ENCODE measurements at places on chromosomes 6 and 20.

GRCh38 chr20:57432862-57433491 lies 41.8 kb downstream of the RBM38 start:
- DNase-seq: peak; percentile 94

DNA sequence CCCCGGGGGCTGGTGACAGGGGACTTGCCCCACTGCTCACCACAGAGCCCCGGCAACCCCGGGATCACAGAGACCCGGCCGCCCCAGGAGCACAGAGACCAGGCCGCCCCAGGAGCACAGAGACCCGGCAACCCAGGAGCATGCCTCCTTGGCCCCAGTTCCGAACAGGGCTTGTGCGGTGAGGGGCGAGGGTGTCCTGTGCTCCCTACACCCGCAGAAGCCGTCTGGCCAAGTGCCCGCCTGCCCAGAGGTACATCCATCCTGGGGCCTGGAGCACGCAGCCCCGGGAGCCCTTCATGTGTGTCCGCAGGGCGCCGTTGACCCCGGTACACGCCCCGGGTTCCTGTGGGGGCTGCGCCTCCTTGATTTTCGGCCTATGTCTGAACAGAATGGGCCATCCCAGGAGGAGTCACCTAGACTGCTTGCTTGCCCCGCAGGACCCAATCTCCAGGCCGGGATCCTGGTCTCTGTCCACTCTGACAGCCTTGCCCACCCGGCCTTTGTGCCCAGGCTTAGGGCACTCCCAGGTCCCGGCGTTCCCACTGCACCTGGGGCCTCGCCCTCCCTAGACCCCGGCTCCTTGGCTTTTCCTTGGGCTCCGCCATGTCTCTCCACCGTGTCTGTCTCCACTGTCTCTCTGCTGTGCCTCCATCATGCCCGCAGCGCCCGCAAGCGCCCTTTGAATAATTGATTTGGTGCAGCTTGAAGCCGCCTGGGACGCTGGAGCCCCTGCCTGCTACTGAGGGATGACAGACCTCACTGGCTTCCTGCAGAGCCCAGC lies 219.8 kb downstream of the ERMARD start:
- DNase-seq: no peak

- DNase-seq: no peak
Observed at GRCh38 chr6:166601956-166602355, 15.5 kb upstream of the RAMACL start.

GRCh38 chr6:62146954-62147853 lies 138.8 kb downstream of the KHDRBS2 start:
- no peak for DNase-seq

GRCh38 chr20:44431118-44431501 lies 44.6 kb upstream of the TTPAL start:
- no peak for DNase-seq

- DNase-seq: no peak
Observed at GRCh38 chr6:136772685-136773472, 19.4 kb downstream of the MAP3K5 start.

DNA sequence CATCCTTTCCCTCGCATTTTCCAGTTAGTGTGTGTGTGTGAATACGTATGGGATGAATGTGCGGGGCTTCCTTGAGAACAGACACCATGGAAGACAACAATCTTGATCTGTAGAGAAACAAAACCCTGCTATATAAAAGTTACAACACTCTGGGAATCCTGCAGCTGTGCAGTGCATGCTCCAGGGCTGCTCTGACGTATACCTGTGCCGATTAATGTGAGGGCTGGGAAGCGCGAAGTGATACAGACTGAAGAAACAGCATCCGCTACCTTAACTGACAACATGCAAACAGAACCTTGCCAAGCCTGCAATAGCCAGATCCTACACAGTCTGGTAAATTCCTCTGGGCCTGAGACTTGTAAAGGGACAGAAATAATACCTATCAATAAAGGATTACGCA lies 31.6 kb upstream of the MTRF1L start:
- no peak for DNase-seq

GRCh38 chr20:62977613-62978560 lies 25.4 kb downstream of the SLC17A9 start:
- peak; percentile 83 for DNase-seq

- peak; percentile 52 for DNase-seq
Observed at GRCh38 chr6:109284675-109285074, 97.6 kb downstream of the CD164 start.

- no peak for DNase-seq
Observed at GRCh38 chr6:68069921-68070710, 565.0 kb upstream of the ADGRB3 start.

- DNase-seq: no peak
Observed at GRCh38 chr6:161407115-161407514, 133.3 kb upstream of the AGPAT4 start.

DNA sequence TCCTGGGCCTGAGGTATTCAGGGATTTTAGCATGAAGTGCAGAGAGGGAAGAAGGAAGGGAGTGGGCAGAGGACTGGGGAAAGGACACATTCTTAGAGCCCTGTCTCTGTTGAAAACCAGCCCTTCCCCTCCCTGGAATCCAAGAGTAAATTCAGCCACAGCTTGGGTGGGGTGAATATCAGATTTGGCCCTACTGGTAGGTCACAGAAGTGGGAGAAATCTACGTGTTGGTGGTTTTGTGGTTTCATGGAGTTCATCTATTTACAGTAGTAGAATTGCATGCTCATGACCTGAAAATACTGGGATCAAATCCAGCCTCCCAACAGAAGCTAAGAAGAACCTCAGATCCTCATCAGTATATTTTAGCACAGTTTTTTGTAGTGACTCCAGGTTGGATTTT lies 404.4 kb downstream of the BMP2 start:
- no peak for DNase-seq

GRCh38 chr6:70110126-70111022 lies 192.5 kb downstream of the COL9A1 start:
- DNase-seq: no peak

DNA sequence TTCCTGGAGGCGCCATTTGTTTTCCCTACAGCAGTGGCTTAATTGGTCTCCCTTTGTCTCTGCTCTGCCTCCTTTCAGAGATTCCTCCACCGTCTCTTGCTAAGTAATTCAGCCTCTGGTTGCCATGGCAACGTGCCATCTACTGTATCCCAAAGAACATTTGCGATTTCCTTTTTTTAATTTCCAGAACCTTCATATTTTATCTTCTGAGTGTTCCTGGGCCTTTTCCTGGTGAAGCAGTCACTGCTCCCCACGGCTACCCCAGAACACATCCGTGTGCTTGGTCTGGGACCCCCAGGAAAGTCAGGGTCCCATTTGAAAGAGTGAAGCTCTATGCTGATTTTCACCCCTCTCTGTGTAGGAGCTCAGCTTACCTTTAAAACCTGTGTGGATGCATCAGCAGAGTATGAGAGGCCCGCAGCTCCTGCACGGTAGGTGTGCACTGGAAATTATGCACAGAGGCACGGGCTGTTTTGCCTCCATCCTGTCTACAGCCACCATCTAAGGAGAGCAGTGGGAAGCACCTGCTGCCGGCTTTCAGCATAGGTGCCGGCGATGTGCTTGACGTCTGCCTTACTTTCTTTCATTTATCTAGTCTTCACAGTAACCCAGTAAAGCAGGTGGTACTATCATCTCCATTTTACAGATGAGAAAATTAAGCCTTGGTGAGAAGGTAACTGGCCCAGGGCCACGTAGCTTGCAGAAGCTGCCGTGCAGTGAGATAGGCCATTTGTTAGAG lies 122.8 kb downstream of the SYCP2 start:
- no peak for DNase-seq

DNA sequence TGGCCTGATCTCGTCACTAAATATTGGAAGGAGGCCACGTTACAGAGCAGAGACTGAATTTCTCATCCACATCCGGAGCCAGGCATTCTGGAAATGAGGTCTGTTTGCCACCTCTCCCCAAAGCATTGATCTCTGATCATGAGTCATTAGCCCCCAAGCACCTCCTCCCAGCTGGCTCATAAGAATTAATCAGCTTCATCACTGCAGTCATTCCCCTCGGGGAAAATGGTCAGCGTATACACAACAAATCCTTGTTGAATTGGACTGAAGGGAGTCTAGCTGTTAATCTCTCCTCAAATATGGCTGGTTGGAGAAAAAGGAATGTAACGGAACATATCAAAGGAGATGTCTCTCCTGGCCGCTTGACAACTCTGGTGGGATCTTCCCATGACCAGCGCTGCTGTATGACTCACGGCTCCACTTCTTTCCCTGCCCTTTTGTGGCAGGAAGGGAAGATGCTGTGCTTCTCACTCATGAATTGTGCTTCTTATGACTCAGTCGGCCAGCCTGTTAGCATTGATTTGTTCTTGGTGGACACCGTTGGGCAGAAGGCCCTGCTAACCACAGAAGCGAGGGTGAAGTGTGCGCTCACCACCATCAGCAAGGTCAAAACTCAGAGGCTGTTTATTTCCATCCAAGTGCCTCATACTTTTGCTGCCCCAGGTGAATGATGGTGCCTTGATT lies 76.7 kb downstream of the RNF182 start:
- DNase-seq: no peak

- no peak for DNase-seq
Observed at GRCh38 chr6:3293271-3294155, 34.8 kb downstream of the PSMG4 start.

DNA sequence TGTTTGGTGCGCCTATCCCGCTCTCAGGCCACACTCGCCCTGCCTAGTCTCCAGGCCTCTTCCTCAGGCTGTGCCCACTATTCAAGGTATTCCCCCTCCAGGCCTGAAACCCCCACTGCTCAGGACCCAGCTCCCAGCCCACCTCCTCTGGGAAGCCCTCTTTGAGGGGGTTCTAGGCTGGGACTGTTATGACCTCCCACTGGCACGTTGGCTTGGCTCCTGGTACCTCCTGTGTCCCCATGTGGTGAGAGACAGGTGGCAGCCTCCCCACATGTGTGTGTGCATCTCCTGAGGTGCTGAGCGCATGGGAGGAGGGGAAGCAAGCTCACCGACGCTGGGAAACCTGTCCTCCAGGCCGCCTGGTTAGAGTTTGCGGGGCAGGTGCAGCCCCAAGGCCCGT lies 82.5 kb downstream of the EDN3 start:
- DNase-seq: no peak
